ENCODE measurements at places on chromosomes 5 and 9. TPM values are rescaled to one million over a fixed set of nuclear protein-coding genes. Genes with fewer than 3 reads are reported as not detected.

DNA sequence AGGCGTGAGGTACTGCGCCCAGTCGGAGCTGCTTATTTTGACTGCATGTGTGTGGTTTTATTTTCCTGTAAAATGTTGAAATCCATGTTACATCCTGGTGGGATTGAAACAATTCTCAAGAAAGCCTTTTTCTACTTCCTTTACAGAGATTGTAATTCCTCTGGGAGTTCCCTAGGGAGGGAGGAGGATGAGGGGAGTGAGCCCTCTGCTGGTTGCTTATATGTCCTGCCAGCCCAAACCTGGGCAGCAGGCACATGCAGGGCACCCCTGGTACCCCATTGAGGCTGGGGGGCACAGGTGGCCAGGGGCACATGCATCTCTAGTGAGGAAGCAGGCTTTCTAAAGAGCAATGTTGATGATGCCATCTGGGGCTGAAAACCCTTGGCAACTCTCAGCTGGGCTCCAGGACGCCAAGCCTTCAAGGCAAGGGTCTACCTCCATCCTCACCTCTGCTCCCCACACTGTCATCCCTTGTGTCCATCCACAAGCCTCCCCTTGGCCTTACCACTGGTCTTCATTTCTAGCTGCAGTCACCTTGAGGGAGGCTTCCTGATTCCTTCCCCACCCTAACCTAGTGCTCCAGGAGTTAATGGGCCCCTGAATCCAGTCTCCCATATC is 84.7 kb upstream of the TNFSF8 start:
- DNase-seq = peak; percentile 66

Gene CEMIP2
- 660 TPM for total RNA-seq

DNA sequence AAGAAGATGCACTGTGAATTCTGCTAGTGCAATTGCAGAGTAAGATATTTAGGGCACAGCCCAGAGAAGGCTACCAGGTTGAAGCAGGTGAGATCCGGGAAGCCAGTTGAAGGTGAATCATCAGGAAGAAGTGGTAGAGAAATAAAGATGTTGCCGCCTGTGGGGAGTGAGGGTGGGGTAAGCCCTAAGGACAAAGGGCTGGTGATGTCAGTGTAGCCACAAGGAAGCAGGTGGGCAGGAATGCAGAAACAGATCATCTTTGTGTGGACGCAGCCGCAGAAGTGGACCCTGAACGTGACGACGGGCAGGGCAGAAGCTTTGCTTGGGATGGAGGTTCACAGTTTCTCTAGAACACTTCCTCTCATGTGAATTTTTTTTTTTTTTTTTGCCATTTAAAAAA is 164.2 kb downstream of the ACTL7B start:
- no peak for DNase-seq

GRCh38 chr5:17276445-17276844 is 59.0 kb downstream of the BASP1 start:
- no peak for DNase-seq

- DNase-seq = no peak
Observed at GRCh38 chr5:32129074-32129598, 45.0 kb downstream of the GOLPH3 start.

DNA sequence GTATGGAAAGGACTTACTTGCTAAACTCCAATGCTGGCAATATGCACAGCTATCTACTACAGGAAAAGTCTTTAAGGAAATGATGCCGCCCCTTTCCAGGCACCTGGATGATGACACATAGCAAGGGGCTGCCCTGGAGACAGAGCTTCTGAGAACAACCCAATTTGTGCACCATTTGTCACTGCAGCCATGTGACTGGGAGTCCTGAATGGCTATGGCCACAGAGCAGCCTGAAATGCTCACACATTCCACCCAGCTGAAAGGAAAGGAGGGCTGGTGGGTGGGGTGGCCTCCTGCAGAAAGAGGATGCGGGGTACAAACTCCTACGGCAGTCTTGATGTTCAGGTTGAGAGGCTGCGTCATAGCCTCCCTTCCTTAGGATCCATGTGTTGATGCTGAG is 70.1 kb upstream of the FSTL4 start:
- no peak for DNase-seq

DNA sequence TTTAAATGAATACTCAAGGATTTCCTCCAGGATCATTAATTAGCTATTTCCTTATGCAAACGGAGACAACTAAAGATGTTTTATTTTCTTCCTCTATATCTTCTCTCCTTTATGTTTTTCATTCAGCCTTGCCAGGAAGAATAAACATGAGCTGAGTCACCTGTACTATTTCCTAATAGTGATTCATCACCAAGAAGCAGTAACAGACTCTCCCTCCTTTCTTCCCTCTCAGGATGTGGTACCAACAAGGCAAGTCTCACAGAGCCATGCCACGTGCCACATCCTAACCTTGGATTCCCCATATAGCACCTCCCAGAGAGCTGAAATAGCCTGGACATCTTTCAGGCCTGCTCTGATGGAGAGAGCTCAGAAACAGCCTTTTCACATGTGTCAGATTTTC is 758.6 kb upstream of the DMAC1 start:
- no peak for DNase-seq

- no peak for DNase-seq
Observed at GRCh38 chr9:111449705-111450104, 34.5 kb downstream of the ECPAS start.

Gene C5
- 0.60 TPM for total RNA-seq

DNA sequence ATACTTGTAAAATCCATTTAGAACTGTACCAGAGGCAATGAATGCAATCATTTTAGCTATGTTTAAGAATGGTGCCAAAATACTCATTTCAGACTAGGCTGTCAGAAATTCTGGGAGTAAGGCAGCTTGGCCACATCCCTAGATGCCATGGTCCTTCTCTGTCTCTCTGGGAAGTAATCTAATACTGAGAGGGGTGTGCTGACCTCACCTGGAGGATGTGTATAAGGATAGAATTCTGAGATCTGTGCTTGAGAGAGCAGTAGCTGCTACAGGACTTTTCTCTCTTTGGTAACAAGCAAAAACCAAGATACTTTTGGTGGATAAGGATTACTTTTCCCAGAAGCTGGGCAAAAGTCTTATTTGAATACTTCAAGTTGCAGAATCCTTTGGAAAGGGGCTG is 68.1 kb upstream of the MRPS30 start:
- DNase-seq = no peak

Gene KLF4
- total RNA-seq = 0.65 TPM

DNA sequence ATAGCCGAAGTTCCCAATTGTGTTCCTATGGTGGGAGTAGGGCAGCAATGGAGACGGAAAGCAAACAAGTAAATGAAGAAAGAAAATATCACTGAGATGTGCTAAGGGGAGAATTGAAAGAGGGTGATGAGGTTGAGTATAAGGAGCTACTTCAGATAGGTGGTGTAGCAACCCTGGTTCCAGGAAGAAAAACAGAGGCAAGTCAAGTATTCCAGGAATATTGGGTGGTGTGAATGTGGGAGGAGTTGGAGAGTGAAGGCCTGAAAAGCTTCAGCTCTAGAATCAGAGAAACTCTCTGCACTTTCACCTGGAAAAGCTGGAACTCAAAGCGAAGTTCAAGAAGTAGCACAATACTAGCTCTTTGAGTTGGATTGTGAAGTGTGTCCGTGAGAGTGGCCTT is 342.1 kb downstream of the TLE4 start:
- no peak for DNase-seq

Gene PCDHGA7
- 0.99 TPM for total RNA-seq

GRCh38 chr5:52886206-52886605 is 98.5 kb downstream of the ITGA1 start:
- DNase-seq = no peak

Gene GABRA6
- under 0.01 TPM for total RNA-seq

Gene MYOZ3
- 0.22 TPM for total RNA-seq

- DNase-seq = no peak
Observed at GRCh38 chr9:71589612-71590011, 178.7 kb downstream of the CEMIP2 start.

DNA sequence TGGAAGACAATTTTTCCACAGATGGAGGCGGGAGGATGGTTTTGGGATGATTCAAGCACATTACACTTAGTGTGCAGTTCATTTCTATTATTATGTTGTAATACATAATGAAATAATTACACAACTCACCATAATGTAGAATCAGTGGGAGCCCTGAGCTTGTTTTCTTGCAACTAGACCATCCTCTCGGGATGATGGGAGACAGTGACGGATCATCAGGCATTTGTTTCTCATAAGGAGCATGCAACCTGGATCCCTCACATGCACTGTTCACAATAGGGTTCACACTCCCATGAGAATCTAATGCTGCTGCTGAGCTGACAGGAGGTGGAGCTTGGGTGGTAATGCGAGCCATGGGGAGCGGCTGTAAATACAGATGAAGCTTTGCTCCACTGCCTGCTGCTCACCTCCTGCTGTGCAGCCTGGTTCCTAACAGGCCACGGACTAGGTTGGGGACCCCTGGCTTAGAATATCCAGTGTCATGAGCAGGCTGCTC is 1.6 kb downstream of the STKLD1 start:
- DNase-seq = no peak

Gene OBP2B
- total RNA-seq = not detected

DNA sequence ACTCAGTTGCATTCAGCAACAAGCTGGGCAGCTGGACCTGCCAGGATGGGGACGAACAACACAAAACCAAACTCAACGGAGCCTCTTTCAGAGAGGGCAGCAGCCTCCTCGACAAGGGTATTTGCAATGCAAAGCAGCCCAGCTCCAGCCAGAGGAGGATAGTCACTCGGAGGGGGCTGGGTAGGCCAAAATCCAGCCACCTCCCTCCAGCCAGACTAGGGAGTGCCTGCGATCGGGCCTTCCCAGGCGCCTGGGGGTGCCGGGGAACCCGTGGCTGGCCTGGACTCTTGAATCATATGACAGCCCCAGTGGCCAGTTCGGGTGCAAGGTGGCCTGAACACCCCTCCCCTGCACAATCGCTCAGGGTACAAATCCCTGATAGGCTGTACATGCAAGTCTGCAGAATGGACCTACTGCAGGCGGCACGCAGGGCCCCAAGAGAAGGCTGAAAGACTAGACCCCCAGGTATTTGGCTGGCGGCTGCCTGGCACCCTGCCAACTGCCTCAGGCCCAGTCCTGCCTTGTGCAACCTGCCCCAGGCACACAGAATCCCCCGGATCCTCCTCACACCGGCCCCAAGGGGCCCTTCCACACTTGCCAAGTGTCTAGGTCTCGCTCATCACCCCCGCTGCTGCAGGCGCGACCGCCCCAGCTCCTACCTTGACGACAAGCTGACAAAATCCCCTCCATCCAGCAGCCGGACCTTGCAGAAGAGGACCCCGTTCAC is 1.3 kb downstream of the EEIG1 start:
- peak; percentile 25 for DNase-seq

Gene SLC4A9
- not detected for total RNA-seq

GRCh38 chr5:132203916-132204315 is 23.7 kb downstream of the P4HA2 start:
- no peak for DNase-seq

Gene FGD3
- total RNA-seq = not detected

Gene CARTPT
- not detected for total RNA-seq

Gene SPINK4
- total RNA-seq = not detected

GRCh38 chr5:94181895-94182294 is 436.5 kb downstream of the KIAA0825 start:
- DNase-seq = no peak

DNA sequence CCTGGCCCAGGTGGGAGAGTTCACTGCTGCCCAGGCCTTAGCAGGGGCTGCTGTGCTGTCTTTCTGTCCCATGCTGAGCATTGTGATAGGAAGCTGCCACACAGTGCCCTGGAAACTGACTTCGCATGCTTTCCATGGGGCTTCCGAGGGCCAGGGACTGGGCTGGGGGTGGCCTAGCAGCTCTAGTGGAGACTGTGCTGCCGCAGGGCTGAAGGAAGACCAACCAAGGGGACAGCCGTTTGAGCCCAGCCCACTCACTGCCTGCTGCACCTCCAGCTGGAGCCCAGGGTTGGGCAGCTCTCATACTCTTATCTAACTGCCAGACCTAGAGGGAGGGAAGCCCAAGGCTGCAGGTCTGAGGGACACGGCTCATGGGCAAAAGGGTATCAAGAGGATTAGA is 79.2 kb downstream of the RGS3 start:
- no peak for DNase-seq

Gene FAXDC2
- 15.3 TPM for total RNA-seq

DNA sequence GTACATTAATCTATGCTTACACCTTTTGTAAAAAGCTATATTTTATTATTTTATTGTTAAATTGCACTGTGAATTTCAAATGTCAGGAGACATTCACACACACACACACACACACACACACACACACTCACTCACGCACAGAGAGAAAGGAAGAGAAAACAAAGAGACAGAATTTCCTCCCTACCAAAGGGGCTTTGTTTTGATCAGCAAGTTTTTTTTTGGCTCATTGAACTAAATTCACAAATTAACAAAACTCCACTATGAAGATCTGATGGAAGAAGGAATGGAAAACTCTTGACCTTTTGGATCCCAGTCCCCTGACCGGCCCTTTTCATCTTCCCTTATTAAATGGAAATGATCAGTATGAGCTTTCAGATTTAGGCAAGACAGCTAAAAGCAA is 161.2 kb downstream of the PDE4D start:
- DNase-seq = peak; percentile 83

DNA sequence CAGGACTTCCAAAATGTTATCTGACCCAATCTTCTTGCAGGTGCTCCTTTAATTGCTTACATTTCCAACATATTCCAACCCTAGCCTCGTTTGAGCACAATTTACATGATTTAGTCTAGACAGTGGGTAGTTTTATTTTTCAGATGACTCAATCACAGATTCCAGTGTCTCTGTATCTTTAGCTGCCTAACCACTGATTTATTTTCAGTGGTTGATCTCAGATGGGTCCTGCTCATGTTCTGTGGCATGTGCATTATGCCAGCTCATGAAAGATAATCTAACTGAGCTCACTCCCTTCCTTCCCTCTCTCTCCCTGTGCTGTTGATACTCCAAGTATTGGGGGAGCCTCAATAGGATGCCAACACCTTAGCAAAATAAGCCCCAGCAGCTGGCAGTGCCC is 106.1 kb upstream of the ICE1 start:
- DNase-seq = no peak

Measured in lung microvascular endothelial cell (primary cell).